Retinal pigment epithelial cell (primary cell): ENCODE measurements at places on chromosomes 1 and 21.
A peak's percentile ranks its signal among the peaks of the same experiment; 100 is the strongest.

GRCh38 chr1:174324493-174324892 lies 123.3 kb upstream of the GPR52 start:
- DNase-seq = no peak

DNA sequence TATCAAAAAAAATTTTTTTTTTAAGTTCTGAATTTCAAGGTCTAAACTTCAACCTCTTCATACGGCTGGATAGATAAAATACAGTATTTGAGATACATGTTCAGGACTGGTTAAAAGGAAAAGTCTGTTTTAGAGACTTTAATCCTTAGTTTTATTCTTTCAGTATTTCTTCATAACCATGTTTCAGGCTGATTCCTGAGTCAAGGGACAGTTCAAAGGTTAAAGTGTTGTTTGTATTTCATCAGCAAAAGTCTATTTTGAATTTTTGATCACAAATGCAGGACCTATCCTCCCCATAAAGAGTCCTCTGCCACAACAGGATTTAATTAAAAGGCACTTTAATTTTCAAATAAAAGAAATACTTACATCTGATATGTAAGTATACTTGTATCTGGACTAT lies 53.5 kb downstream of the SELENOF start:
- no peak for DNase-seq

DNA sequence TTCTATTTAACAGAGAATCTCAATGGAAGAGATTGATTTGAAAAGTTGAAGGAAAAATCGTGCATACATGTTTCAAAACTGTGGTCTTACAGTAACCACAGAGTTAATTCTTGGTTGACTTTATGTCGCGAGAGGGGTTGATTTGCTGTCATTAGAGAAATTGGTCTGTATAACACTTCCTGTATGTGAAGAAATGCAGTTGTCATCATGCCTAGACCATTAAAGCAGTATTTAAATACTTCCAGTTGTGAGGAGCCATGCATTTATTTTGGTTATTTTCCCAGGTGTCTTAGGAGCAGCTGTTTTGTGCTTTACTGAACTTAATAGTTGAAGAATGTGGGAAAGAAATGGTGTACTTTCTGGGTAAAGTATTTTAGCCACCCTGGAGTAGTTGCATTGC lies 76.2 kb downstream of the NFIA start:
- DNase-seq = no peak

- no peak for DNase-seq
Observed at GRCh38 chr1:199172171-199173124, 533.6 kb downstream of the PTPRC start.

DNA sequence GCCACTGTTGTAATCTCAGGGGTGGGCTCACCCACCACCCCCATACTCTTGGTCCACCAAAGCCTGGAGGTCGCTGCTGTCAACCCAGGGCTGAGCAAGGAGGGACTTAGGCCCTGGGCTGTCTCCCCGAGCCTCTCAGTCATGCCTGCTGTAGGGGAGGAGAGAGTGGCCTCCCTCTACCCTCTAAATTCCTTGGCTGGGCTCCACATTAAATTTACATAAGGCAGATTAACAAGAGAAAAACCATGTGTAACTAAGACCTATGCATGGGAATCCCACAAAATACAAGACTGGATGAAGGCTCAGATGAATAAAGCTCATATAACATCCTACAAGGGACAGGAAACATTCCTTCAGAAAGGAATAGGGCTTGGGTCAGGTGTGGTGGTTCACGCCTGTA lies 1.8 kb upstream of the PIK3CD start:
- DNase-seq = no peak

DNA sequence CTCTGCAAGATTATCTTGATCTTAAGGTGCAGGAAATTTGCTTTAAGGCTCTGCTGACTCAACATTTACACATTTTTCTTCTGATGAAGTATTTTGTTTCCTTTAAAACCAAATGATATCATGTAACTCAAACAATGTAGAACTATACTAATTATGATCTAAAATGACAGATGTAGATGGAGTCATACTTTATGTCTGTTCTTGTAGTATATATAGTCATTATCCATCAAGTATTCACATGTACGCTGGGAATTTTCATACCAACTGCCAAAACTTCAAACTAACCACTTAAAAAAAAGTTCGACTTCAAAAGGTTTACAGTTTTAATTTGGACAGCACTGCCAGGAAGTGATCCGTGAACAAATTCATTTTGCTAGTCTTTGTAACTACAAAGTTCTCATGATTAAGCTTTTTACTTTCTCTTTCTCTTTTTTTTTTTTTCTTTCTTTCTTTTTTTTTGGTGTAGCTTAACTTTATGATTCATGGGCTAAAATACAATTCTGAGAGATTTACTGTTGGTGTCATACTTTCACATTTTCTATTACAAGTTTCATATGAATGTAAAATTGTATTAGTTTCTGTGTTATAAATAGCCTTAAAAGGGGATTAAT lies 509.0 kb upstream of the CXADR start:
- peak; percentile 79 for DNase-seq

DNA sequence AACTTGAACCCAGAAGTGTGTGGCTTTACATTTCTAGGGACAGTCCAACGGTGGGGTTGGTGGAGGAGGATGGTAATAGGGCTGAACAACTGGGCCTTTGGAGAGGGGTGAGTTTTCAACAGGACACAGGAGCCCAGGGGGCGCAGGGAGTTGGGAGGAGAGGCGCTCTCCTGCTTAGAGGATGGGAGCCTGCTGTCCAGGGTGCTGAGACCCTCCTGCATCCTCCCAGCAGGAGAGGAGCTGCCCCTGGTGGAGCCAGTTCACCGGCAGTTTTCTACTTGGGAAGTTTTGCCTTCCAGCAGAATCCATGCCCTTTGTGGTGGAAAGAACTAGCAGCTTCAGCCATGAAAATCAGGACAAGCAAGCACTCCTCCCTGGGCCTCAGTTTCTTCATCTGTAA lies 8.6 kb downstream of the KCNC4 start:
- no peak for DNase-seq

DNA sequence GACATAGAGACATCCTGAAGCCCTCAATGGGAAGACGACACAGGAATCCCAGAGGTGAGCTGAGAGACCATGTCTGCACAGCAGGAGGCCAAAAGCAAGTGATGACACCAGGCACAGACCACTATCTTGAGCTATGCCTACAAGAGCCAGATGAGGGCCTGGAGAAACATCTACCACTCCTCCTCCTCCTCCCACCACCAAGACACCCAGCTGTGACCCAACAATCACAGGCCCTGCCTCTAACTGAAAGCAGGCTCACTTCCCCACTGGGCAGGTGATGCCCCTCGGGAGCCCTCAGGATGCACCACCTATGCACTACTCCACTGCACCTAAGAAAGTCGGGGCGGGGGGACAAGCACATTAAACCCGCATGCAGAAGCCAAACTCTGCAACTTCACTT lies 16.5 kb downstream of the TADA1 start:
- no peak for DNase-seq

DNA sequence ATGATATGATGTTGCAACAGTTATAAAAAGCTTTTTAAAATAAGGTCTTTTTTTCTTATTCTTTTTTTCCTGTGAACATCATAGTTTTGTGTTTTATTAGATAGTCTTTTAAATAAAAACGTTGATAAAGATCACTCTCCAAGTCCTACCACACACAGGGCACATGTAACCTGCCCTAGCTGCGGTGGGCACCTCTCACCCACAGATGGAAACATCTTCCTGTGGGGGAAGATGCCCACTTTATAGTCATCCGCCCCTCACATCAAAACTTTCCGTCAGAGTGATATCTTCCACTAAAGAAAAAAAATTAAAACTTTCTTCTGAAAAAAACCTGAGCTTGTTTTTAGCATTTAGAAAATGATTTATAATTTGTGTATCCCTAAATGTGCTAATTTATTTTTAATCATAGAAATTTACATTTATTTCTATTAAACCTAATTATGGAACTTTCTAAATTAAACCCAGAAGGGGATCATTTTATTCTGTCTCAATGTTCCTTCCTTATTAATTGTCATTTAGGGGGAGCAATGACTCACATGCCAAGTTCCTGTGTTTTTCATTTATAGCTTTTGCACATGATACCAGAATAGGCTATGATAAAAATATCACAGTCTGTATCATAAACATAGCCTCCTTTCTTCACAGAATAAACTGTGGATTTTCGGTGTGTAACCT lies 24.7 kb downstream of the TNFRSF9 start:
- DNase-seq = no peak

DNA sequence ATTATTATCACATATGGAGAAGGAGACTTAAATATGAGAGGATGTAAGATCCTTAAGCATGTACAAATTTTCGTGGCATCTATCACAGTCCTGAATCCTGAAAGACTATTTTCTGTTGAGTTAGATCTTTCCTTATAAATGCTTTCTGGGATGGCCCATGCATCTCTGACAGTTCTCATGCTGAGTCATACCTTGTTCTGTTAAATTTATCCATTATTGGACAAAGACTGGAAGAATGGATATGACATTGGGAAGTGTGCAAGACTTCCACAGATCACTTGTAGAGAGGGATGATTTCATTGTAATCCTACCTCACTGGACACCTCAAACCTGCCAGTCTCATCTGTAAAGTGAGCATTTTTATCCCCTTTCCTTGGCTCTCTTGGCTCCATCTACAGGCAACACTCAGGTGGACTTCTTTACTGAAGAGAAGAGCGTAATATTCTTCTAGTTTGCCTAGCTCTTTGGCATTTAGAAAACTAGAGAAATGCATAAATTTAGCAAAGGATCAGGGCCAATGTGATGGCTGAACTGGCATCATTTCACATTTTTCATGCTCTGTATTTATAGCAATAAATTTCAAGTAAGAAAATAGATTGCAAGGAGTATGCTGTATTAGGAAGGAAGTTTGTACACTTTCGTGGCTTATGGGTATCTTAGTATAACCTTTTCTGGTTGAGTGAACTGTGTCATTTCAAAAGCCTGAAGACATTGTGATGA lies 128.2 kb downstream of the NFIA start:
- DNase-seq = no peak

DNA sequence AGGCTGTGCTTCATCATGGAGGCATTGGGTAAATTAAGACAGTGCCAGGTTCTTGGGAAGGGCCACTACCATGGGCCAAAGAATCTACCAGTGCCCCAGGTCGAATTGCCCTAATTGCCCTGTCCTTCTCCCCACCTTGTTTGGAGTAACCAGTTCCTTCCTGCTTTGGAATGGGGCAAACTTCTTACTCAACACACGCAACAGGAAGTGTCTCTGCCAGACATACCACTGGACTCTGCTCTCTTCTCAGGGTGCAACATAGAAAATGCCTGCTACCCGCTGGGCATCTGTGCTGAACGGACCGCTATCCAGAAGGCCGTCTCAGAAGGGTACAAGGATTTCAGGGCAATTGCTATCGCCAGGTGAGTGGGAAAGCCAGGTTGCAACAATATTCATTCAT lies 15.8 kb downstream of the CDA start:
- DNase-seq = no peak

- DNase-seq = no peak
Observed at GRCh38 chr1:39657402-39657801, 14.5 kb downstream of the NT5C1A start.

- no peak for DNase-seq
Observed at GRCh38 chr1:50278410-50278809, 144.8 kb downstream of the DMRTA2 start.

- DNase-seq = no peak
Observed at GRCh38 chr1:29675481-29676263, 439.4 kb downstream of the PTPRU start.

DNA sequence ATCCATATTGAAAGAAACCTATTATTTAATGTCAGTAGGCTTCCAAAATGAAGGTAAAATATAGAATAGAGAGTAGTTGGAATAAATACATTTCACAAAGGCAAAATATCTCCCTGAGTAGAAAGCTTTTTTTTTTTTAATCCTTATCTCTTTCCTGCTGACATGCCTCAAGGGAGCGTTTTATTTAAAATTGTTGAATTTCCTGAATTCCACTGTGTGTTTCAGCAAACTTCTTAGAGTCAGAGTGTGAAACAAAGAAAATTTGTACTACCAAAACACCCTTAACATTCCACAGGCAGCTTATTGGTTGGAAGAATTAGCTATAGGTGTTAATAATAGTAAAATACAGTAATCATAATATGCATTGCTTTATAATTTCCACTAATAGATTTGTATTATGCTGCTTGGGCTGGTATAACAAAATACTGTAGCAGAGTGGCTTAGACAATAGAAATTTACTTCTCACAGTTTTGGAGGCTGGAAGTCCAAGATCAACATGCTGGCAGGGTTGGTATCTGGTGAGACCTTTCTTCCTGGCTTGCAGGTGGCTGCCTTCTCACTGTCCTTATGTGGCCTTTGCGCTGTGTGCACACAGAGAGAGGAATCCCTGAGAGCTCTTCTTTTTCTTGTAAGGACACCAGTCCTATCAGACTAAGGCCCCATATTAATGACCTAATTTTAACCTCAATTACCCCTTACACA lies 468.4 kb upstream of the C1orf87 start:
- DNase-seq = no peak

- no peak for DNase-seq
Observed at GRCh38 chr1:6688001-6688400, 13.6 kb downstream of the DNAJC11 start.

- DNase-seq = no peak
Observed at GRCh38 chr1:236143104-236143948, 987 bp downstream of the GPR137B start.

GRCh38 chr1:61370177-61370912 lies 288.0 kb downstream of the NFIA start:
- no peak for DNase-seq

GRCh38 chr1:183590244-183591191 lies at the start of gene NCF2:
Gene NCF2 (minus strand): TSS chr1:183590459. CDS start chr1:183590329, 130 bp downstream.
- DNase-seq = no peak

DNA sequence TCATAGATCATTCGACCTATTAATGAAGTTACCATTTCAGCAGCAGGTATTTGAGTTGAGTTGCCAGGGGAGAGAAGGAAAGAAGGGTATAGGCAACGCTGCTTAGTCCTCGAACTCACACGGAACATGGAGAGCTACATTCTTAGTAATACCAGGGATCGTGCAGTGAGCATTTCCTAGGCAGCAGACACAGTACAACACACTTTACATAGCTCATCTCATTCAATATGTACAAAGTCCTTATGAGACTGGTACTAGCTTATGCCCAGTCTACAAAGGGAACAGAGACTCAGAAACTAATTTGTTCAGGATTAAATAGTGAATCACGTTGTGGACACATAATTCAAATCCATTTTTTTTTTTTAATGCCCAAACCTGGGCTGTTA lies 25.6 kb downstream of the IRF2BP2 start:
- no peak for DNase-seq

DNA sequence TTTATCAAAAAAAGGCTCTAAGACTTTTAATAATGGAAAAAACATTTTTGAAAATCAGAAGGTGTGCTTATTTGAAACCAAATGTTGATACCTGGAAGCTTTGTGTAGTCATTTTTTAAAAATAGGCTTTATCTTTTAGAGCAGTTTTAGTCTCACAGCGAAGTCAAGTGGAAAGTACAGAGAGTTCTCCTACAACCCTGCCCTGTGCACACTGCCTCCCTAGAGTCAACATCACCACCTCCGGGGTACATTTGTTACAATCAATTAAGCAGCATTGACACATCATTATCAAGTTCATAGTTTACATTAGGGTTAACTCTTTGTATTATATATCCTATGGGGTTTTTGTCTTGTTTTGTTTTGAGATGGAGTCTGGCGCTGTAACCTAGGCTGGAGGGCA lies 10.7 kb upstream of the ERO1B start:
- DNase-seq = no peak
